Right cardiac atrium (tissue), 5 donors: ENCODE measurements at places on chromosomes 3 and 15. TPM values are rescaled to one million over a fixed set of nuclear protein-coding genes. Genes with fewer than 3 reads are reported as not detected.

- DNase-seq = peak; percentile 94
Observed at GRCh38 chr15:89874926-89875564, 18.7 kb downstream of the AP3S2 start.

DNA sequence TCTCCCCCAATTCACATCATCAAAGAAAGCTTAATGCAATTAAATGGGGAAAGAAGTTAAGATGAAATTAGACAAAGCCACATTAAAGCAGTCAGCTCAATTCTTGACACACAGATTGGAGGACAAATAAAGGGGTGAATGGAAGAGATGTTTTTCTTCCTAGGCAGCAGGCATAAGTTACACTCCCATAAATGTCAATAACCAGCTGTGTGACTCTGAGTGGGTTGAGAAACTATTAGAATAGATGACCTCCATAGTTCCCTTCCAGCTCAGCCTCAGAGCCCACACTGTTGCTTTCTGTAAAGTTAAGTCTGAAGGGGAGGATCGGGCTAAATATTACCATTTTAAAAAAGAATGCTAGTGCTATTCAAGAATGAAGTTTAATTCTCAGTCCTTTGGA lies 71.0 kb downstream of the THBS1 start:
- DNase-seq = no peak

Gene WNT5A
- total RNA-seq = 13.0 TPM

Gene TTLL13
- total RNA-seq = not detected

- DNase-seq = no peak
Observed at GRCh38 chr3:73245459-73245858, 184.0 kb downstream of the EBLN2 start.
